ENCODE measurements at places on chromosomes 7 and 10. TPM values are rescaled to one million over a fixed set of nuclear protein-coding genes. Genes with fewer than 3 reads are reported as not detected.

The CNPY1 gene
- total RNA-seq, result not detected

The CRPPA gene
- total RNA-seq, result 2.1 TPM

The LRRC17 gene
- 24.6 TPM for total RNA-seq

The OPN1SW gene
- not detected for total RNA-seq

The ATOH7 gene
- total RNA-seq, result not detected

The FAM24B gene
- total RNA-seq, result 9.1 TPM

- DNase-seq, result no peak
- H3K4me1 ChIP-seq, result peaks cover 25% of the 10 kb centered on the region
- no peak overlapping the region for H3K27ac ChIP-seq
- no peaks in the 10 kb centered on the region for H3K36me3 ChIP-seq
- peak overlapping the region; percentile 53 for H3K4me3 ChIP-seq
These were observed 815 bp downstream of the NEUROG3 start for GRCh38 chr10:69572159-69573055.

DNA sequence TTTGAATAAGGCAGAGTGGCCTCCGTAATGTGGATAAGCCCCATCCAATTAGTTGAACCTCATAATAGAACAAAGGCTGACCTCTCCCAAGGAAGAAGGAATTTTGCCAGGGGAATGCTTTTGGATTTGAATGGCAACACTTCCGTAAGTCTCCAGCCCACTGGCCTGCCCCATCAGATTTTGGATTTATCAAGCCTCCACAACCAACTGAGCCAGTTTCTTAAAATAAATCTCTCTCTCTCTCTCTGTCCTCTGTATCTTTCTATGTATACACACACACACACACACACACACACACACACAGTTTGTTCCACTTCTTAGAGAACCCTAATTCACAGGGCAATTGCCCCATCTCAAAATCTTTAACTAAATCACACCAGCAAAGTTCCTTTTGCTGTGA is 100.9 kb upstream of the CAV2 start:
- no peak overlapping the region for H3K27ac ChIP-seq
- H3K36me3 ChIP-seq, result no peaks in the 10 kb centered on the region
- peaks cover 14% of the 10 kb centered on the region for H3K4me1 ChIP-seq
- no peak overlapping the region for H3K4me3 ChIP-seq

- DNase-seq, result no peak
- H3K27ac ChIP-seq, result no peak overlapping the region
- no peaks in the 10 kb centered on the region for H3K4me1 ChIP-seq
These were observed 88.2 kb upstream of the IMMP2L start for GRCh38 chr7:111650456-111650999.

GRCh38 chr10:103155471-103156085 is 37.5 kb downstream of the NT5C2 start:
- no peaks in the 10 kb centered on the region for H3K36me3 ChIP-seq
- no peaks in the 10 kb centered on the region for H3K27me3 ChIP-seq
- H3K4me3 ChIP-seq, result no peak overlapping the region
- DNase-seq, result no peak
- H3K27ac ChIP-seq, result peak overlapping the region; percentile 87

DNA sequence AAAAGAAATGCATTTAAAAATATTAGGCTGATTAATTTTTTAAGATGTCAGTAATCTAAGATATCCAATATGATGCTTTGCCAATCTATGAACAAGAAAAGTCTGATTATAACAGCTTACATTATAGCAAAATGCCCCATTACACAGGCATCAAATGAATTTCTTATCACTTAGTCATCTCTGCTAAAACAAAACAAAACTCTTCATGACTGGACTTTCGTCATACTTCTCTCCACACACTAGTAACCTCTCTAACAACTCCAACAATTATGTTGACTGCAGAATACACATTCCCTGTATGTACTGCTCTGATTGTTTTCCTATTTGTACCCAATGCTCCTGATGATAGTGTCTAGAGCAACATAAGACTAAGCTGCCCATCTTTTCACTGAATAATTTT is 3.8 kb upstream of the MKI67 start:
- no peaks in the 10 kb centered on the region for H3K27me3 ChIP-seq
- DNase-seq, result no peak
- no peak overlapping the region for H3K4me3 ChIP-seq

- H3K27me3 ChIP-seq, result no peaks in the 10 kb centered on the region
- peaks cover 22% of the 10 kb centered on the region for H3K36me3 ChIP-seq
- no peaks in the 10 kb centered on the region for H3K4me1 ChIP-seq
- no peak overlapping the region for H3K4me3 ChIP-seq
- no peak for DNase-seq
These were observed 10.3 kb downstream of the SEC31B start for GRCh38 chr10:100509241-100509840.

DNA sequence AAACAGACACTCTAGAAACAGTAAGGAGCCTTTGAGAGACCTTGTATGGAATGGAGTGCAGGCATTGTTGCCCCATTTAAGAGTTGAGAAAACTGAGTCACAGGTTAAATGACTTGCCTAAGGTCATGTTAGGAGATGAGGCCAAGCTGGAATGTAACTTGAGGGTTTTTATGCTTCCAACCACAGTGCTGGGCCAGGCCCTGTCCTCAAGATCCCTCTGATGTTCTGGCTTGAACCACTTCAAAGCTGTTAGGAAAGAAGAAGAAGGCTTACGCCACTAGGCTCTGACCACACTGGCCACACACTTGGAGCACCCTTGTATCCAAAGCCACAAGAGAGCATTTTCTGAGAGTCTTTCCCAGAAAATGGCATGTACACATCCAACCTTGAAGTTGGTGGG is 42.7 kb downstream of the PLAU start:
- no peaks in the 10 kb centered on the region for H3K27me3 ChIP-seq
- H3K36me3 ChIP-seq, result no peaks in the 10 kb centered on the region
- DNase-seq, result no peak
- H3K4me1 ChIP-seq, result peaks cover 10% of the 10 kb centered on the region
- H3K4me3 ChIP-seq, result no peak overlapping the region

- H3K27me3 ChIP-seq, result no peaks in the 10 kb centered on the region
- no peak for DNase-seq
- no peak overlapping the region for H3K27ac ChIP-seq
- H3K4me3 ChIP-seq, result no peak overlapping the region
- peaks cover 7% of the 10 kb centered on the region for H3K4me1 ChIP-seq
- no peaks in the 10 kb centered on the region for H3K36me3 ChIP-seq
These were observed 36.6 kb upstream of the ZNRF2 start for GRCh38 chr7:30247541-30248401.

DNA sequence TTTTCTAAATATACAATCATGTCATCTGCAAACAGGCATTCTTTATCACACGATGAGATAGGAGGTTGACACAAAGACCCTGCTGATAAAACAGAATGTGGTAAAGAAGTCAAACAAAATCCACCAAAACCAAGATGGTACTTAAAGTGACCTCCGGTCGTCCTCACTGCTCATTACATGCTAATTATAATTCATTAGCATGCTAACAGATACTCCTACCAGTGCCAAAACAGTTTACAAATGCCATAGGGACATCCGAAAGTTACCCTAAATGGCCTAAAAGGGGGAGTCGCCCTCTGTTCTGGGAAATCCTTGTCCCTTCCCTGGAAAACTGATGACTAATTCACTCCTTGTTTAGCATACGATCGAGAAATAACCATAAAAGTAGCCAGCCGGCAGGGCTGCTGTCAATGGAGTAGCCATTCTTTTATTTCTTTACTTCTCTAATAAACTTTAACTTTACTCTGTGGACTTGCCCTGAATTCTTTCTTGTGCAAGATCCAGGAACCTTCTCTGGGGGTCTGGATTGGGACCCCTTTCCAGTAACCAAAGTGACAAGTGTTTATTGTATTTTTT is 126.6 kb downstream of the CCDC71L start:
- H3K27me3 ChIP-seq, result no peaks in the 10 kb centered on the region
- no peaks in the 10 kb centered on the region for H3K36me3 ChIP-seq
- no peak overlapping the region for H3K4me3 ChIP-seq
- no peaks in the 10 kb centered on the region for H3K4me1 ChIP-seq
- H3K27ac ChIP-seq, result peak overlapping the region; percentile 22

DNA sequence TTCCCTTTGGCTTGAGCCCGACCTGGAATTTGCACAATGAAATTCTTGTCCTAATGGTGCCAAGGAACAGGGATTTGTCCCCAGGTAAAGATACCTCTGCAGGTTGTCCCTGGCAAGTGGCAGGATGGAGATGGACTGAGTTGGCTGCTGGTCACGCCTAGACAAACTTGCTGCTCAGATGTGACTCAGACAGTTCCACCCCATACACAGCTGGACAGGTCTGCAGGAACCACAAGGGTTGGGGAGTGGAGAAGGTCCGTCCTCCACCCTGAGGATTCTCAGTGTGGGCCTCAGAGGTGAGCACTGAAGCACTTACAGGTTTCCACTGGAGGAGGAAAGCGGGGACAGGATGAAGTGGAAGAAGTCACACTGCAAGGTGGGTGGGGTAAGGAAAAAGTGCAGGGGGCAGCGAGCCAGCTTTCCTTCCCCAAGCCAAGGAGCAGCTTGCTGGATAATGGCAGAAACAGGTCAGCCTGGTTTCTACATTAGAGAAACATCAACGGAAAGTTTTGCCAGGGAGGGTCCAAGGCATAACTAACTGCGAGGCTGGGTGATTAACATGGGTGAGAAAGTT is 20.5 kb downstream of the ITPRIP start:
- H3K36me3 ChIP-seq, result peaks cover 31% of the 10 kb centered on the region
- peak overlapping the region; percentile 3 for H3K27ac ChIP-seq
- no peak overlapping the region for H3K4me3 ChIP-seq
- DNase-seq, result no peak
- H3K27me3 ChIP-seq, result no peaks in the 10 kb centered on the region

GRCh38 chr10:43728425-43728824 is 79.7 kb upstream of the ZNF32 start:
- H3K27me3 ChIP-seq, result no peaks in the 10 kb centered on the region
- no peak overlapping the region for H3K4me3 ChIP-seq
- no peaks in the 10 kb centered on the region for H3K4me1 ChIP-seq
- H3K36me3 ChIP-seq, result no peaks in the 10 kb centered on the region
- DNase-seq, result no peak

GRCh38 chr7:23532490-23533237 is 883 bp upstream of the TRA2A start:
- H3K4me3 ChIP-seq, result peak overlapping the region; percentile 99
- DNase-seq, result no peak
- peaks cover 23% of the 10 kb centered on the region for H3K4me1 ChIP-seq
- no peaks in the 10 kb centered on the region for H3K27me3 ChIP-seq

GRCh38 chr7:2156756-2157472 is 75.8 kb downstream of the MAD1L1 start:
- peaks cover 26% of the 10 kb centered on the region for H3K4me1 ChIP-seq
- H3K4me3 ChIP-seq, result peak overlapping the region; percentile 39
- DNase-seq, result no peak
- no peaks in the 10 kb centered on the region for H3K27me3 ChIP-seq
- H3K27ac ChIP-seq, result peak overlapping the region; percentile 76

- peaks cover 9% of the 10 kb centered on the region for H3K4me1 ChIP-seq
- H3K36me3 ChIP-seq, result no peaks in the 10 kb centered on the region
- H3K27me3 ChIP-seq, result no peaks in the 10 kb centered on the region
- no peak overlapping the region for H3K27ac ChIP-seq
- no peak for DNase-seq
These were observed 356 bp downstream of the ADCYAP1R1 start for GRCh38 chr7:31052487-31052840.

DNA sequence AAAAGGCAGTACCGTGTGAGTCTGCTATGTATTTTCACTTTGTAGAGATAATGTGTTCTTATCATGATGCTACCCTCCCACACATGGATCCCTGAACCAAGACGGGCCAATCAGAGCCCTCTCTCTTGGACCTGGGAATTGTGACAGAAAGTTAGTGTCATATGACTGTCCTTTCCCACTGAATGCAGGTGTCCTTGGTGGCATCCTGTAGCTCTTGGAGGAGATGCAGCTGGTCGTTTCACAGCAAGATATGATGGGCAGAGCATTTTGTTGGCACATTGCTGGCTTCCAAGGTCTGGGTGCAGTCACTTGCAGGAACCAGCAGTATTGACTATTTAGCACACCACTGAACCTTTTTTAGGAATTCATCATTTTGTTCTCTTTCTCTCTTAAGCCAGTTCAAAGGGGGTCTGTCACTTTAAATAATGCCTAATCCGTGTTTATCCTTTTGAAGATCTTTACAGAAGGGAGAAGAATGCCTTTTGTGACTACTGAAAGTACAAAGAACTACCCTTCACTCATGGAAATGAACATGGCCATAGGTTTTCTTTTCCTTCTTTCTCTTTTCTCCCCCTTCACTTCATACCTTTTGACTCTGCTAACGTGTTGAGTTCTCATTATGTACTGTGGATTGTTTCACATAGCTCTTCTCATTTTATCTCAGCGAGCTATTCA is 125.1 kb downstream of the PLXDC2 start:
- H3K4me1 ChIP-seq, result peaks cover 26% of the 10 kb centered on the region
- no peak overlapping the region for H3K27ac ChIP-seq
- H3K4me3 ChIP-seq, result no peak overlapping the region
- no peaks in the 10 kb centered on the region for H3K36me3 ChIP-seq
- no peak for DNase-seq
- no peaks in the 10 kb centered on the region for H3K27me3 ChIP-seq

GRCh38 chr7:45957721-45958120 is 36.6 kb upstream of the IGFBP3 start:
- H3K27ac ChIP-seq, result no peak overlapping the region
- no peak for DNase-seq
- no peaks in the 10 kb centered on the region for H3K36me3 ChIP-seq
- H3K4me1 ChIP-seq, result no peaks in the 10 kb centered on the region

DNA sequence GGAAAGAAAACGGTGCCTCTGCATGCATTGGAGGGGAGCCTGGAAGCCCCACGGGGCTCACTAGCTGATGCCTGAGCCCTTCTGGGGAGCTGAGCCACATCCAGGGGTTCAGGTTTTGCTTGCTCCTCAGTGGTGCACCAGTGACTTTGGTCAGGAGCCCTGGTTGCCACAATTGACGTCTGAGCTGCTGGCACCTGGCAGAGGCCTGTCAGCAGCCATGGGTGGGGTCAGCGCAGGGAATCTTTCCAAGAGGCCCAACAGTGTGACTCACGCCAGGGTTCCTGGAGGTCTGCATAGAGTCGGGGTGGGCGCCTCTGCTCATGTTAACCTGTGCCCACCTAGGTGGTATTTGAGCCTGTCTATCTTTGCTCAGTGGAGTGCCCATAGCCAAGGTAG is 138.7 kb downstream of the NEURL1 start:
- H3K27me3 ChIP-seq, result no peaks in the 10 kb centered on the region
- DNase-seq, result no peak
- peaks cover 65% of the 10 kb centered on the region for H3K4me1 ChIP-seq
- H3K4me3 ChIP-seq, result no peak overlapping the region
- H3K36me3 ChIP-seq, result no peaks in the 10 kb centered on the region

DNA sequence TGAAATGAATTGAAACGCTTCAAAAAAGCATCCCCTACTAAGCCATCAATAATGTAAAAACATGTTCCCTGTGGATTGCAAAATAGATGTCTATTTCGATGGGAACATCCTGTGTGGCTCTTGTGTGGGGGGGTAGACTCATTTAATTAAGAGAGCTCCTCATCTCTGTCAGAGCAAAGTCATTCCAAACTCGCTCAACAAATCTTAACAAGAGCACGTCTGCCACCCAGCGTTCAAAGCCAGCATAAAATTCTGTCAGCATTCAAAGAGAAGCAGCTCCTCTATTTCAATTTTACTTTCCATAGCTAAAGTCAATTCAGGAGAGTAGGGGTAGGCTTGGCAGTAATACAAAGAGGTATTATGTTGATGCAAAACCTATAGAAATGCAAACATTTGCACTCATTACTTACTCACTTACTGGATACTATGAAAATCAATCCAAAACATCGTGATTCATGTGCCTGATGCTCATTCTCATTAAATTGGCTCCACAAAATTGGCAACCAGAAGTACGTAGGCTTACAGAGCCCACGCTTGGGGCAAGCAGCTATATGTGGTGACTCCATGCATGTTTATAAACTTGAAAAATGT is 114.9 kb downstream of the IPMK start:
- no peaks in the 10 kb centered on the region for H3K27me3 ChIP-seq
- no peak for DNase-seq
- no peak overlapping the region for H3K4me3 ChIP-seq
- H3K27ac ChIP-seq, result no peak overlapping the region
- H3K36me3 ChIP-seq, result no peaks in the 10 kb centered on the region

Measured in thoracic aorta (tissue), 2 donors.